ENCODE measurements at places on chromosomes 5 and 9.

DNA sequence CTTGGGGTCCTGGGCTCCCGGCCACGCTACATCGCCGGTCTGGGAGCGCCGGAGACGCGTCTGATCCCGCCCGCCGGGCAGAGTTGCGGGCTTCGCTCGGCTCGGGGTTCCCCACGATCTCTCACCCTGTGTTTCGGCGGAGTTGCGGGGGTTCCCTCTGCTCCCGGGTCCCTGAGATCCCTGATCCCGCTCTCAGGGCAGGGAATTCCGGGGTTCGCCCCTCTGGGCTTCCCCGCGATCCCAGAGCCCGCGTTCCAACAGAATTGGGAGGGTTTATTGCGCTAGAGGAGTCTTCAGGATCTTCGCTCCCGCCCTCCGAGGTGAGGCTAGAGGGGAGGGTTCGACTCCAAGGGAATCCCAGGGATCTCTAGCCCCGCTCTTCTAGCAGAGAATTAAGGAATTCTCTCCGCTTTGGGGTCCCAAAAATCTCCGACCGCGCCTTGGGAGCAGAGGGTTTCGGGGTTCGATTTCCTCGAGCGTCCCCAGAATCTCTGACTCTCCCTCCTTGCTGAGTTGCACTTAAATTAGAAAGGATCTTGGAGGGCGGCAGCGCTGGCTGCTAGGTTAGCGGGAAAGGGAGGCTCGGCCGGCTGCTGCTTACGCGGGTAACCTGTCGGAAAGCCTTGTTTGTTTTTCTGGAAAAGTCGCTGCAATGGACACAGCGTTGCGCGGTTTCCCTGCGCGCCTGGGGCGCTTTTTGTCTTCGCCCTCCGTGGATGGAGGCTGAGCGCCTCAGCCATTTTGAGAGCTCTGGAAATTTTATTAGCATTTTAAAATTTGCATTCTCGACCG lies 1.3 kb downstream of the DMRT1 start:
- no peak for DNase-seq

DNA sequence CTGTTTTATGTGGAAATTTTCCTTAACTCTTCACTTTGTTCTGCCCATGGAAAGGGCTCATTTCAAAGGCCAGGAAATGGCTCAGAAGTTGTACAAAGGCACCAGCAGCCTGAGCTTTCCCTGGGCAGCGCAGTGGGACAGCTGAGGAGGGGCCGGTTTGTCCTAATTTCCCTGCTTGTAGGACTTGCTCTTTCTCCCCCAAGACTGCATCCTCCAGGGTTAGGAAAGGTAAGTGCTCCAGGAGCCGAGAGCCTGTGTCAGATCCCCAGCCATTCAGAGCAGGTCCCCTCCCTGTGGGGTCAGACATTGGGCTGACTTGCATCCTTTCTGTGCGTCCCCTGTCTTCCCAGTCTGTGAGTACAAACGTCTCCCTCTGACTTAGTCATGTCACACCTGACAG lies 43.5 kb downstream of the AGXT2 start:
- no peak for DNase-seq

- DNase-seq = no peak
Observed at GRCh38 chr5:142639455-142639854, 46.4 kb downstream of the FGF1 start.

DNA sequence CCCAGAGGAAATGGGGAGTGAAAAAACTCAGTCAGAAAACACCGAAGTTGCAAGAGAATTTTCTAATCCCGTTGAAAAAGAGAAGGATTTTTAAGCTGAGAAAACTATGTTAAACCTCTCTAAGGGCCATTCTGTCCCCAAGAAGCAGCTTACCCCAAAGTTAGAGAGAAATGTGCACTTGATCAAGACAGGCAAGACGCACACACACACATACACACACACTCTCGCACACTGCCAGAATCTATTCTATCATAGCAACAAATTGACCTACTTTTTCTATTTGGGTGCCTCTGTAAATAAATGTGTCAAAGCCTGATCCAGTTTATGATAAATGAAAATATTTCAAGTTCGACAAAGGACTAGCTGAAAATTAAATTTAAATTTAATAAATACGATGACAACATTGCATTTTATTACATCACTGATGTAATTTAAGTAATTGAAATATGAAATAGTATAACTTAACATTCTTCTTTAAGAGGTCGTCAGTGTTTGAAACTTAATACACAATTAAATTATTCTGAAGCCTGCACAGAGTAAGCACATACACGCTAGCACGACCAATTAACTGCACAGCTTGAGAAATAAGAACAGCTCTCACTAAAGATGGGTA lies 5.9 kb downstream of the NFIL3 start:
- no peak for DNase-seq

All from right forelimb (tissue), 1 donor.